CD14-positive monocyte (primary cell): ENCODE measurements at places on chromosomes 2 and 18. TPM values are rescaled to one million over a fixed set of nuclear protein-coding genes. Genes with fewer than 3 reads are reported as not detected.

- H3K27ac ChIP-seq = no peak overlapping the region
- no peak for DNase-seq
- H3K4me3 ChIP-seq = no peak overlapping the region
- H3K36me3 ChIP-seq = no peaks in the 10 kb centered on the region
- no peaks in the 10 kb centered on the region for H3K4me1 ChIP-seq
Observed at GRCh38 chr2:140876015-140876414, 1254.8 kb downstream of the LRP1B start.

PRPF40A gene
- 95.4 TPM for polyA plus RNA-seq

FZD7 gene
- polyA plus RNA-seq = 0.05 TPM

DNA sequence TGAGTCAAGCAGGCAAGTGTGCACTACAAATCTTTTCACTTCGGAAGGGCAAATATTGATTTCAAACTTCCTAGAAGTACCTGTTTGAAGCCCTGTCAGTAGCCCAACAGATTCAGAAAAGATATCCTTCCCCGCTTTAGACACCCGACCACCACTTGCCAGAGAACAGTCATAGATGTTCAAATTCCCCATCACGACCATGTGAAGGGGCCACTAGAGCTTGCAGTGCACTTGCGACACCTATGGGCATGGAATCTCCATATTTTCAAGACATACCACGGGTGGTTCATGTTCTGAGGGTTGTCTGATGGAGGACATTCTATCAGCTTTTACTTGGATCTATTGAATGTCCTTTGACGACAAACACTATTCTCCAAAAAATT, 23.8 kb downstream of the GNLY start:
- no peak overlapping the region for H3K4me3 ChIP-seq
- no peaks in the 10 kb centered on the region for H3K27me3 ChIP-seq
- DNase-seq = no peak
- H3K36me3 ChIP-seq = no peaks in the 10 kb centered on the region
- peaks cover 55% of the 10 kb centered on the region for H3K4me1 ChIP-seq

CPS1 gene
- polyA plus RNA-seq = not detected

DNA sequence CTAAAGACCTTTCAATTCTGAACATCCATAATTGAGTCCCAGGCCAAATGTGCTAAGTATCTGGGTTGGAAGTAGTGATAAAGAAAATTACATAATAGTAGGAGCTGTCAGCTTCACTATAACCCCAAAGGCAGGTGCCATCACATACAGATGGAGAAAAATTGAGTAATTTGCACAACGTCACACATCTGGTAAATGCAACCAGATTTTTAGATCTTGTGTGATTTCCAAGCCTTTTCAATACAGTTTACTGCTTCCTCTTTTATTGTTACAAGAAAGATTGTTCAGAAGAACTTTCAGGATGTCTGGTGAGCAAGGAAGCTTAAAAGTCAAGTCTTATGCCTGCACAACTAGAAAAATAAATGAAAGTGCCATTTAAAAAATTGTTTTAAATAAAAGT, 62.3 kb downstream of the UBE2E3 start:
- H3K27ac ChIP-seq = no peak overlapping the region
- H3K27me3 ChIP-seq = no peaks in the 10 kb centered on the region
- no peak overlapping the region for H3K4me3 ChIP-seq
- no peaks in the 10 kb centered on the region for H3K4me1 ChIP-seq

DNA sequence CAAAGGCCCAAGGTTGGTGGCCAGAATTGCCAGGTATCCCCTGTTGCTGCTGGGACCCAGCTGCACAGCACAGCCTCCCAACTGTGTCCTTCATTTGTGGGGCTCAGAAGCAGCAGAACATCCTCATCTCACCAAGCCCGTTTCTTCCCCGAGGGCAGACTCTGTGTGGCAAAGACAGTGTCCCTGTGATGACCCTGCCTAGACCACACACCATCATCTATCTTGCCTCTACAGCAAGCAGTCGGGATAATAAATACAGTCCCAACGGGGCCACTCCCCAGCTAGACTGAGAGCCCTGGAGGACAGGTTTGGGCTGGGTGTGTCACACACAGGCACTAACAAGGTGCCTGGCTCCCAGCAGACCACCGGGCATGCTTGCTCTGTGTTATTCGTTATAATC, 93.4 kb downstream of the PTGR3 start:
- no peaks in the 10 kb centered on the region for H3K4me1 ChIP-seq
- no peaks in the 10 kb centered on the region for H3K36me3 ChIP-seq
- no peak overlapping the region for H3K4me3 ChIP-seq
- H3K27ac ChIP-seq = no peak overlapping the region
- DNase-seq = no peak
- no peaks in the 10 kb centered on the region for H3K27me3 ChIP-seq

DNA sequence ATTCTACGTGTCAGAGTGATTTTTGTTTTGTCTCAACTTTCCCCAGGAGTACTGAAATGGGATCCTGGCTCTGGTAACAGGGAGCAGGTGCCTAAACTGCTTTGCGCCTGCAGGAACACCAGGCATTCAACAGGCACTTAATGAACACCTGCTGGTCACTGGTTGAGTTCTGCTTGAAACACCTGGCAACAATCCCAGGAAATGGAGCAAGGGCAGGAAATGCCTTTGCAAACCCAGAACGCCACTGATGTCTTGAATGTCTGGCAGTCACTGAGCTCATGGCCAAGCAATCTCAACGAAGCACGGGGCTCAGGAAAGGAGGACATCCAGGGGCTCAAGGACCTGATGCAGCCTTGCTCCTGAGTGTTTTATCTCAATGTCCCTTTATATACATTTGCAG, 360.0 kb upstream of the RAB6C start:
- H3K27ac ChIP-seq = no peak overlapping the region
- no peak overlapping the region for H3K4me3 ChIP-seq
- no peaks in the 10 kb centered on the region for H3K4me1 ChIP-seq

PLEK gene
- 342 and 708 TPM in 2 replicates for polyA plus RNA-seq

C2orf69 gene
- polyA plus RNA-seq = 2.2 and 5.5 TPM in 2 replicates
